CD4-positive, alpha-beta T cell treated with Interleukin-12 subunit alpha and Interleukin-12 subunit beta, for 1 hour (primary cell): ENCODE measurements at places on chromosomes 5 and 9.

- DNase-seq: no peak
Measured at GRCh38 chr5:3342271-3343100, 253.1 kb upstream of the IRX1 start.

GRCh38 chr5:132480042-132480441 lies 10.5 kb downstream of the IRF1 start:
- DNase-seq: peak; percentile 55

DNA sequence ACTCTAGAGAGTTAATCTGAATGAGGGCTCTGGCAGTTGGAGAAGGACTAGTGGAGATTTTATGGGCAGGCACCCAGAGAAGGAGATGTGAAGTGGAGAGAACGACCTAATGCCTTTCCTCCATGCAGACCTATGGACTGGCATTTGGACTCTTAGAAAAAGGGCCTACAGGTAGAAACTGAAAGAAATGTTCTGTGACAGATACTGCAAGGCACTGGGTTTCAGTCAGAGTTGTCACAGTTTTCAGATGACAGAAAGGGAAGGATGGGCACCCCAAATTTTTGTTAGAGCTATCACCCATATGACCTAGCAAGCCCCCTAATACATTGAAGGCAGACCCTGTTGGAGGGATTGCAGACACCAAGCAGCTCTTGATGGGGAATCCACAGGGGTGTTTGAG lies 406.8 kb downstream of the CCDC171 start:
- DNase-seq: no peak

DNA sequence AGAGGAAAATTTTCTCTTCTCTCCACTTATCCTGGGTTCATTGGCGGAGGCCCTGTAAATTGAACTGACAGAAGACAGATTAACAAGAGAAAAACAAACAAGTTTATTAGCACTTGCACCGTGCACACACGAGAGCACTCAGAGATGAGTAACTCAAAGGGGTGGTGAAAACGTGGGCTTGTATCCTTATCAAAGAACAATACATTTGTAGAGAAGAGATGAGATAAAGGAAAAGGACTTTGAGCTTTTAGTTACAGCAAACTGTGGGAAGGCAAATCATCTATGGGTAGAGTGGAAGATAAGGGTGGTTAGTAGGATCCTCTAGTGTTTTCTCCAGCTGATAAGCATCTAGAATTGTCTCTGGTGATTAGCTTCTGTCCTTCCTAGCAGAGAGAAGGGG lies 44.4 kb upstream of the ROR2 start:
- no peak for DNase-seq

- DNase-seq: no peak
Measured at GRCh38 chr9:111450124-111450523, 34.1 kb downstream of the ECPAS start.
